ENCODE measurements at places on chromosomes 3 and 15.

- no peak for DNase-seq
Observed at GRCh38 chr3:122271246-122271898, 53.7 kb upstream of the CSTA start.

DNA sequence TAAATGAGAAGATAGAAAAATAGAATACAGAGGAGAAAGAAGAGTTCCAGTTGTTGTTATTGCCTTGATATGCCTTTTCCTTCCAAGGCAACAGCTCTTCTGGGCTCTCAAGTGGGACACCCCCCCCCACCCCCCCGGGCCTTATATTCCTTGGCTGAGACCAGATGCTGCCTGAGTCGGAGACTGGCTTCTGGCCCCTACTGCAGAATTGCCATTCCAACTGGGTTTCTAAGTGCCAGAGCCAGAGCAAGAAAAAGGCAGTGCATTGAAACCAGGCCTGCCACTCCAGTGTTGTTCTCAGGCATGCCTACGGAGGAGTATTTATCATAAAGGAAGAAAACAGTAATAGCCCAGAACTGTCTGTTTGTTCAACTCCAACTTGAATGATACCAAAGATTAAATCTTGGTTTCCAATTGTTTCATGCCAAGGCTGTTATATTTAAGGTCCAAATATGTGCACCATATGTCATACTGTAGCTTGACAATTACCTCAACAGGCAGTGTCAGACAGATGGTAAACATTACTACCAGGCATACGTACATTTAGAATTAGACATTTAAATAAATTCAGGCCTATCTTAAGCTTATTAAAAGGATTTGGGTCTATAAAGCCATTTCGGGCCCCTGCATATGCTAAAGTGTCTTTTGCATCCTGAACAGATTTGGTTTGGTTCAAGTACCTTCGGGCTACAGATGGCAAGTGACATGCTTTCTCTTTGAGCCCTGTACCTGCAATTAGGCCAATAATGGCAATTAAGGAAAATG, 209.9 kb upstream of the SEMA6D start:
- DNase-seq: no peak

- DNase-seq: no peak
Observed at GRCh38 chr15:99692825-99693224, 40.4 kb downstream of the LYSMD4 start.

DNA sequence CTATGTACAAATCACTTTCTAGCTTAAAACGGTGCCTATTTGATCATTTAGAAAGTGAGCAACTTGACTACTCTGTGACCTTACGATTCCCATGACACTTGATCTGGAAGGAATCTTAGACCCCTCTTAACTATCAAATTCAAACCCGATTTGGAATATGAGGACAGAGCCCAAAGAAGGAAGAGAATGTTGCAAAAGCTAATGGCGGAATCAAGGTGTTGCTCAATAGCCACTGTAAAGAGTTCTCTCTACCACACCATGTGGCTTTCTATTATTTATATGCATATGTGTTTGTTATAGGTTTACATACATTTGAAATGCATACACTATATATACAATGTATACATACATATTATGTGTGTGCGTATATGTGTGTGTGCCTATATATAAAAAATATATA, 39.9 kb downstream of the PYDC2 start:
- no peak for DNase-seq

GRCh38 chr15:48102167-48102566, 18.6 kb upstream of the SLC24A5 start:
- DNase-seq: no peak

DNA sequence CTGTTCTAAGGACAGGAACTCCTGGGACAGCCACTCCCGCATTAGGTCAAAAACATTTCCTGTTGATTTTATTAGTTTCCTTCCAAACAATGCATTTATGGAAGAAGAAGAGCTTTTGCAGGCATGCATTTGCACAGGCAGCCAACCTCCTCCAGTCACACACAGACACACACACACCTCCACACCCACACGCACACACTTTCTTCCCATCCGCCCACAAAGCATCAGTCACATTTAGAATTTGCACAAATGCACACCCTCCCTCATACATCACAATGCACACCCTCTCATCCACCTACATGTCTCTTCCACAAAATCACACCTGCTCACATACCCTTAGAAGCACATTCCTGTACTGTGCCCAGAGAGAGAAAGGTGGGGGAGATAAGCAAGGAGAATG, 4.1 kb upstream of the TYRO3 start:
- DNase-seq: no peak

- no peak for DNase-seq
Observed at GRCh38 chr15:31758126-31758525, 272.2 kb upstream of the CHRNA7 start.

DNA sequence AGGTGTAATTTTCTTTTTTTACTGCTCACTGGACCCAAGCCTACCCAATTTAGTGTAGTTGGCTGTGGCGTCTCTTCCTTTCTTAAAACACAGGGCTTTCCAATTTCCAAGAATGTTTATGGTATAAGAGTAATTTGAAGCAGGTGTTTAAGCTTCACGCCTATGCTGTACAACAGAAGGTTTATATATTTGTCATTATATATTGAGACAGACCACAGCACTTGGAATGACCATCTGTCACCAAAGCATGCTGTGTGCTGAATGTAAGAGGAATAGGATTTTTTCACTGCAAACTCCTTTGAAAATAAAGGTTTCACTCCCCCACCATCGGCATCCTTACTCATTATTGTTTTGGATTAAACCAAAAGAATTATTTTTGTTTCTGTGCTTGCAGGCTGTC, 325.7 kb downstream of the OTOL1 start:
- no peak for DNase-seq

DNA sequence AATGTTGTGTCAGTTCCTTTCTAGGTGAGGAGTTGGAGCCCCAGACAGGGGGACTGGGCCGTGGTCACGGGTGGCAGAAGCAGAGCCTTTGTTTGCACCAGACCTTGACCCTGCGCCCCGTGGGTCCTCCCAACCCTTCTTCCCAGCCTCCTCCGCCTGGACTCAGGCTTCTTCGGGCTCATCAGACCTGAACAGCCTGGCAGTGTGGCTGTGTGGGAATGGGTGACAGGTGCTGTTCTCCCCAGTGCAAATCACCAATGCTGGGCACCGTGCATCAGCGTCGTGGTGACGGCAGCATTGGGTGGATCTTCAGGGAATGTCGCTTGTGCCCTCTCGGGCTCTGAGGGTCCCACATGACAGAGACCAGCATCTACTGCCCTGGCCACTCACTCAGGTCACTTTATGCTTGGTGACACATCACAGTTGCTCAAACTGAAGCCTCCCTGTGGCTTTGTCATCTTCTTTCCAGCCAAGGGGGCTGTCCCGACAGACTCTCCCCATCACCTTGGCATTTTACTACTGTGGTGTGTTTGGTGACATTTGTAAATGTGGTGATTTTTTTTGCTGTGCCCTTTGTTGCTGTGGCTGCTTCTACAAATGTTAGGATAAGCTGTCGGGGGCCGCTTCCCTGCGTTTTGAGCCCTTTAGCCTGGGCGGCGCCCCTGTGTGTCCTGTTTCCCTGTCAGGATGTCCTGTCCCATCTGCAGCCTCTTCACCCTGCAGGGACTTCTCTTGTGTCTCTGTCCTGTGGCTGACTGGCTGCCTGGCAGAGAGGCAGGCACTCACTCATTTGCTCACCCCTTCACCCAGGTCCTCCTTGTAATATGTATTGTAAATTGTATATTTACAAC, 14.5 kb downstream of the APBA2 start:
- no peak for DNase-seq

DNA sequence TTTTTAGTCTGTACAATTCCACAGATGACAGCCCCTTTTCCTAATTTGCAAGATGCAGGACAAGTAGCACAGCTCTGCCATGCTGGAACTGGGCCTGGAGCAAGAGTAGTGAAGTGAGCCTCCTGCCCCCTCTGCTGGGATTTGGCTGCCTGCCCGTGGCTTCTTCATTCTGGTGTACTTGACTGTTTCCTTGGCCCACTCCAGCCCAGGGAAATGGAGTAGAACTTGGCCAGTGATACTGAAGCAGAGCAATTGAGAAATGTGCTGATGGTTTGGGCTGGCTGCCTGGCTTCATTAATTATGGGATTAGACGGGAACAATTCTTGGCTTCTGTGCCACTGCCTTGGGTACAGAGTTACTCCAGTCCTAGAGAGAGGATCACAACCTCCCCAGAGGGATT, 2.8 kb downstream of the GPD1L start:
- no peak for DNase-seq

DNA sequence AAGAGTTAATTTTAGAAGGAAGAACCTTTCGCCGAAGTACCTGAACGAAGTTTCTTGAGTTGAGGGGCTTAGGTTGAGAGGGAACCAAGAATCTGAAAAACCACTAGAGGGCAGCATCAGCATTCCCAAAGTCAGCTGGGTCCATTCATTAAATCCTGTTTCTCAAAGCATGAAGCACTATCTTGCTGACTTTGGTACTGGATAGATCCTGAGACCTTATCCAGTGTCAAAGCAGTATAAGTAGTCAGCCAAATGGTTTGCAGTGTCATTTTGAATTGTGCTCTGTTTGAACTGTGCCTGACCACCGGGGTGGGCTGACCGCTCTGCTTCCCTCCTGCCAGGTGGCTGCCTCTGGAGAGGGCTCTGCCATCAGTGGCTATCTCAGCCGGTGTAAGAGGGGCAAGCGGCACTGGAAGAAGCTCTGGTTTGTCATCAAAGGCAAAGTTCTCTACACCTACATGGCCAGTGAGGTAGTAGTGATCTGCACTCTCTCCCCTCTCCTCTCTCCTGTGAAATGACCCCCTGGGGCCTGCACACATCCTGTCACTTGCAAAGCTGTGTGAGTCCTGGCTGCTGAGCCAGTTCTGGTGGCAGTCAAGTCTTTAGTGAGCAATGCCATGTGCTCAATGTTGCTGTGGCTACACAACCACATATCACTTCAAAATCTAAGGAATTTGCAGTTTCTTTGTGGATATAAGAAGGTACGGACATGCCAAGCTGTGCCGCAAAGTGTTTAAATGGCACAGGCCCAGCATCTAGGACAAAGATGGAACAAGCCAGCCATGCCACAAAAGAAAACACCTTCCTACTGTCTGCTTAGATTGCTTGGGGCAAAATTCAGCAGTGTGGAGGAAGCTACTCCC, 21.4 kb upstream of the NR2C2 start:
- DNase-seq: no peak

GRCh38 chr3:154132777-154133375, 11.7 kb downstream of the ARHGEF26 start:
- no peak for DNase-seq

DNA sequence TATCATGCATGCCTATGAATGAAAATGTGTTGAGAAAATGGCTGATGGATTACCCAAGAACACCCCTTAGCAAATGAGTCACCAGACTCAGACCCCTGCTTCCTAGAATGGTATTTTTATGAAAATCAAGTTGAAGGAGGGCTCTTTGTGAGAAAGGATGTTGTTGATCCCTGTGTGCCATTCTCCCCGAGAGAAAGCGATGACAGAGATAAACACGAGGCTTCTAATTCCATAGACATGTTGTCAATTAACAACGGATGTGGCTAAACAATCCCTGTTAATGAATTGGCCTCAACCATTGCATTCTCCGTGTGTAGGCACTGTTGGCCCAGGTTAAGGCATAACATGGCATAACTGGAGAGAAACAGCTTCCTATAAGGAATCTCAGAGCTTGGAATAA, 5.8 kb upstream of the OXTR start:
- no peak for DNase-seq

GRCh38 chr3:131714585-131715220, 211.9 kb upstream of the MRPL3 start:
- no peak for DNase-seq

GRCh38 chr15:41866263-41866703, 27.6 kb downstream of the SPTBN5 start:
- no peak for DNase-seq

- no peak for DNase-seq
Observed at GRCh38 chr3:119240101-119240590, 532 bp downstream of the B4GALT4 start.

DNA sequence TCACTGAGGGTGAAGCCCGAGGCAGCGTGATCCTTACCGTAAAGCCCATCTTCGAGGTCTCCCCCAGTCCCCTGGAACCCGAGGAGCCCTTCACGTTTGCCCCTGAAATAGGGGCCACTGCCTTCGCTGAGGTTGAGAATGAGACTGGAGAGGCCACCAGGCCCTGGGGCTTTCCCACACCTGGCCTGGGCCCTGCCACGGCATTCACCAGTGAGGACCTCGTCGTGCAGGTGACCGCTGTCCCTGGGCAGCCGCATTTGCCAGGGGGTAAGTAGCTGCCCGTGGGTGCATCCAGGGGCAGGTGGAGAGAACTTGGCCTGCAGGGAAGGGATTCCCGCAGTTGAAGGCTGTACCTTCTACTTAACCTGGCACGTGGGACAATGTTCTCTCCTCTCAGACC, 42.4 kb downstream of the ACAN start:
- no peak for DNase-seq

DNA sequence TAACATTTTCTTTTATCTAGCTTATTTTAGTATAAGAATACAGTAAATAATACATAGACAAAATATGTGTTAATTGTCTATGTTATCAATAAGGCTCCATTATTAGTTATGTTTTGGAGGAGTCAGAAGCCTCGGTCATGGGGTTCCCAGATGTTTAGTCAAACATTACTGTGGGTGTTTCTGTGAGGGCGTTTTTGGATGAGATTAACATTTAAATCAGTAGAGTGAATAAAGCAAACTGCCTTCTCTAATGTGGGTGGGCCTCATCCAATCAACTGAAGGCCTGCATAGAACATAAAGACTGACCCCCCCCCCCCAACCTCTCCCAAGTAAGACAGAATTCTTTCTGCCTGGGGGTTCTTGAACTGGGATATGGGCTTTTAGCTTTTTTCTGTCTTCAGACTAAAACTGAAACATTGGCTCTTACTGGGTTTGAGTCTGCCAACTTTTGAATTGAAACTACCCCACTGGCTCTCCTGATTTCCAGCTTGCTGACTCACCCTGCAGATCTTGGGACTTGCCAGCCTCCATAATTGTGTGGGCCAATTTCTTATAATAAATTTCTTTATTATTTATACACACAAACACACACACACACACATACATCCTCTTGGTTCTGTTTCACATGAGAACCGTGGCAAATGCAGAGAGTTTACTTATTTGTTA, 192.0 kb downstream of the TPRG1 start:
- no peak for DNase-seq

DNA sequence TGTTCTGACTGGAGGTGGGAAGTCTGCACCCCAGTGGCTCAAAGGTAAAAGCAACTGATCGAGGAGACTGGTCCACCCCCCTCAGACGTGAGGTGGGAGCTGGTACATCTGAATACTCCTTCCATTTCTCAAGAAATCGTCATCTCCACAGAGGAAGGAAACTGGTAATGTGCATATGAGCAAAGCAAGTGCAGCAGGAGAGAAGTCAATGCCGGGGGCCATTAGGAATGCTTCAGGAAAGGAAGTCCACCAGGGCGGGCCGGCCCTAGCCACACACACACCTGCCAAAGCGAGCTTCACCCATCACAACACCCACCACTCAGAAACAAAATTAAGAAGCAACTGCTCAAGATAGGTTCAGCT, 8.5 kb downstream of the TBC1D2B start:
- DNase-seq: no peak

Data from activated naive CD4-positive, alpha-beta T cell treated with anti-CD3 and anti-CD28 coated beads, Interleukin-2, amount 50 U/mL, for 72 hours (primary cell).